Right lobe of liver (tissue), 6 donors: ENCODE measurements at places on chromosomes 2 and 18. TPM values are rescaled to one million over a fixed set of nuclear protein-coding genes. Genes with fewer than 3 reads are reported as not detected.

The LDLRAD4 gene
- total RNA-seq = 13.9 TPM

GRCh38 chr18:32507093-32507492 is 36.4 kb upstream of the GAREM1 start:
- no peaks in the 10 kb centered on the region for H3K36me3 ChIP-seq
- DNase-seq = no peak
- no peak overlapping the region for H3K4me3 ChIP-seq
- no peaks in the 10 kb centered on the region for H3K27me3 ChIP-seq
- H3K4me1 ChIP-seq = no peaks in the 10 kb centered on the region

The DNMT3A gene
- total RNA-seq = 5.2 TPM

The OR6B2 gene
- not detected for total RNA-seq

GRCh38 chr2:177334940-177335543 is 57.5 kb upstream of the AGPS start:
- no peaks in the 10 kb centered on the region for H3K27me3 ChIP-seq
- peaks cover 4% of the 10 kb centered on the region for H3K4me1 ChIP-seq
- H3K4me3 ChIP-seq = no peak overlapping the region
- no peak overlapping the region for H3K27ac ChIP-seq
- DNase-seq = no peak

- DNase-seq = no peak
- H3K27ac ChIP-seq = no peak overlapping the region
- no peaks in the 10 kb centered on the region for H3K4me1 ChIP-seq
Measured at GRCh38 chr2:3121601-3122000, 256.0 kb downstream of the EIPR1 start.

DNA sequence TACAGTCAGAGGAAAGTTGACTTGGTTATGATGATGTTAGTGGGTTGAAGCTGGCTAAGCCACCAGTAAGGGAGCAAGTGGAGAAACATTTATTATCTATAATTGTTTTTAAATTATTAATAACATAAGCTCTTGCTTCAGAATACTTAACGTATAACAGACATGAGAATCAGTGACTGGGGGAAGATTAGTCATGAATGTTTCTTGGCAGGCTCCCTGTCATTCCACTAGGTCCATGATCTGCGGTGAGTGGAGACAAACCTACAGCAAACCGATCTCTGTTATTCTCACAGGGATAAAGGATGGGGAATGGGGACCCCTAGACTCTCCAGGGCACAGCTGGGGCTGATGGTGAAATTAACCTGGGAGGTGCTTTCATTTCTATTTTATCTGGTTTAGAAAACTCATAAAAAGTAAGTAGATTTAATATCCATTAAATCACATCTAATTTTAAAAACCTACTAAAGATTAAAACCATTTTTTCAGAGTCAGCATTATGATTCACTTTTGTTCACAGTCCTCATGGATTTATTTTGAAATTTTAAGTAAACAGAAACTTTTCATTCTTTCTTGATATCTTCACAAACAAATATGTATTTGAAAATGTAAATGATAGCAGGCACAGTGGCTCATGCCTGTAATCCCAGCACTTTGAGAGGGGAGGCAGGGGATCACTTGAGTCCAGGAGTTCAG is 420.3 kb downstream of the PTPRM start:
- DNase-seq = no peak
- H3K36me3 ChIP-seq = no peaks in the 10 kb centered on the region
- no peak overlapping the region for H3K27ac ChIP-seq
- H3K4me1 ChIP-seq = no peaks in the 10 kb centered on the region

- H3K27ac ChIP-seq = no peak overlapping the region
- DNase-seq = no peak
- no peaks in the 10 kb centered on the region for H3K4me1 ChIP-seq
- H3K36me3 ChIP-seq = no peaks in the 10 kb centered on the region
Measured at GRCh38 chr2:53148221-53148620, 619.4 kb upstream of the CHAC2 start.

DNA sequence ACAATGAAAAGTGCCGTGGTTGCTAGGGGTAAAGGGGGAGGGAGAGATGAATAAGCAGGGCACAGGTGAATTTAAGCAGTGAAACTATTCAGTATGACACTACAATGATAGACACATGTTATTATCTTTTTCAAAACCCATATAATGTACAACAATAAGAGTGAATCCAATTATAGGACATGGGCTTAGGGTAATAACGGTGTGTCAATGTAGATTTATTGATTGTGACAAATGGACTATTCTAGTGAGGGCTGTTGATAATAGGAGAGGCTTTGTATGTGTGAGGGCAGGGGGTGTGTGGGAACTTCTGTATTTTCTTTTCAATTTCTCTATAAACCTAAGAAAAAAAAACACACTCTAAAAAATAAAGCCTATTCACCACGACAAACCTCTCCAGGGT is 223.8 kb downstream of the RIT2 start:
- H3K4me1 ChIP-seq = no peaks in the 10 kb centered on the region
- H3K4me3 ChIP-seq = no peak overlapping the region
- H3K27ac ChIP-seq = no peak overlapping the region
- DNase-seq = no peak
- H3K36me3 ChIP-seq = no peaks in the 10 kb centered on the region

GRCh38 chr2:234157817-234158588 is 107.5 kb downstream of the SPP2 start:
- H3K4me1 ChIP-seq = no peaks in the 10 kb centered on the region
- H3K27ac ChIP-seq = no peak overlapping the region
- H3K4me3 ChIP-seq = no peak overlapping the region
- H3K36me3 ChIP-seq = no peaks in the 10 kb centered on the region
- DNase-seq = no peak

DNA sequence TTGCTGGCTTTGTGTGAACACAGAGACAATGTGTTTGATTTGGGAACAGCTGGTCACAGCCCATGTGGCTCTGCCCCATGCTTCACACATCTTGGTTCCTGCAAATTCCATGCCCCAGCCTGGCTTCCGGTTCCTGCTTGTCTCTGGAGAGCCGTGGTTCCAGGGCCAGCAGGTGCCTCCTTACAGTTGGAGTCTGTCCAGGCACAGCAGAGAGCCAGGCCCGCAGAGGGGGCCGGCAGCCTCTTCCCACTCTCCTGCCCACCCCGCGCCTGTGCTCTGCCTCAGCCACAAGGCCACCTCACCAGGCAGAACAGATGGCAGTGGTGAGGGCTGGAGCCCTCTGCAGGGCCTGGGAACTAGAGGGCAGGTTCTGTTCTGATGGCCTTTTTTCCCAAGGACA is 81.5 kb downstream of the LDLRAD4 start:
- H3K4me3 ChIP-seq = no peak overlapping the region
- H3K27ac ChIP-seq = no peak overlapping the region
- no peaks in the 10 kb centered on the region for H3K36me3 ChIP-seq
- no peak for DNase-seq
- no peaks in the 10 kb centered on the region for H3K4me1 ChIP-seq

- no peaks in the 10 kb centered on the region for H3K27me3 ChIP-seq
- H3K36me3 ChIP-seq = no peaks in the 10 kb centered on the region
- H3K4me3 ChIP-seq = no peak overlapping the region
- no peaks in the 10 kb centered on the region for H3K4me1 ChIP-seq
- no peak for DNase-seq
- H3K27ac ChIP-seq = no peak overlapping the region
Measured at GRCh38 chr2:174977364-174977763, 27.8 kb downstream of the CHN1 start.
